Left kidney (tissue), 8 donors: ENCODE measurements at places on chromosomes 4 and X. TPM values are rescaled to one million over a fixed set of nuclear protein-coding genes. Genes with fewer than 3 reads are reported as not detected.
A peak's percentile ranks its signal among the peaks of the same experiment; 100 is the strongest.

GRCh38 chr4:16665942-16666551 lies 232.4 kb downstream of the LDB2 start:
- DNase-seq: no peak

GRCh38 chr4:6509587-6509986 lies 37.2 kb upstream of the PPP2R2C start:
- no peak for DNase-seq

- no peak for DNase-seq
These were observed 190.8 kb downstream of the SPATA18 start for GRCh38 chr4:52241916-52242315.

- DNase-seq: no peak
These were observed 940 bp upstream of the DCTD start for GRCh38 chr4:182918044-182918607.

DNA sequence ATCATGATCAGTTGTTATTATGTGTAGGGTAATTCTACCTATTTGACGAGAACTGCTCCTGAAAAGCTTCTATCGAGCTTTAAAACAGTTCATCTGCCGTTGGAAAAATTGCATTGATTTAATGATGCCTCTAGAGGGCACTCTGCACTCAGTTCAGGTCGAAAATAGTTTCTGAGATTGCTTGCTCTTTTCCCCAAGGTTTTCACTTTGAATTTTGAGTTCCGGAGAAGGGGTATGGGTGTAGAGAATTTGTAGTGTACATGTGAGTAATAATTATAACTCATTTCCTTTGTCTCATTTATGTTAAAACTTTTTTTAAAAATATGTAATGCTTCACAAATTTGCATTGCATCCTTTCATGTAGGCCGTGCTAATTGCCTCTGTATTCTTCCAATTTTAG lies 28.4 kb upstream of the TNIP3 start:
- peak; percentile 46 for DNase-seq

GRCh38 chrX:133697656-133698055 lies 282.4 kb upstream of the GPC4 start:
- no peak for DNase-seq

- no peak for DNase-seq
These were observed 100.6 kb downstream of the LUZP4 start for GRCh38 chrX:115390078-115390477.

DNA sequence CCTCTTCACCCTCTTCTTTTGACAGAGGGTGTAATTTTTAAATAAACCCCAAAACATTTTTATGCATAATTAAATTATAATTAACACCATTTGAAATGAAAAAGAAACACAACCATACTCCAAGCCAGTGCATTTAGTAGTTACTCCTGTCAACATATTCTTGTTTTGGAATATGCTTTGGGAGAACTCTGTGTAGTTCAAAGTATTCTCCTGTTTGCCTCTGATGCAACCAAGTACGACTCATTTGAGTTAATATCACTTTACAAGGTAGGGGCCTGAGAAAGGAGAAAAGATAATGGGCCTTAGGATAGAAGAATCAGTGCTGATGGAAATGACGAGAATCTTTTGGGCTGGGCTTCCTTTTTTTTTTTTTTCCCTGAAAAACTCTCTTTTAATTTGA lies 2.7 kb downstream of the PTPN13 start:
- no peak for DNase-seq

DNA sequence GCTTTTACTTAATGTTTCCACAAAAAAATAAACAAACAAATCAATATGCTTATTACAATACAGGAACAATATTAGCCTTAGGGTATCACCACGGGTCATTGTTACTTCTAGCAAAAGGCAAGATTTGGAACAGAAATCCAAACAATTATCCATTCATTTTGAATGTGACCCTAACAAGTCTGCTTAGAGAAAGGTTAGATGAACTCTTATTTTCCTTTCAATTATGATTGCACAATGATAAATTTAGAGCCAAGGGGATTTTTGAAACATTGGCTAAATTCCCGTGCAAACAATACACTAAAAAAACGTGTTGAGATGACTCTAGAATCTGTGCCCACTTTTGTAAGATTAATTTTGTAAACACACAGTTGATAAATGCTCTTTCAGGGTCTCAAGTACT lies 474.7 kb downstream of the PCDH7 start:
- DNase-seq: no peak

- DNase-seq: no peak
These were observed 63.9 kb upstream of the CT45A1 start for GRCh38 chrX:135649561-135649960.

DNA sequence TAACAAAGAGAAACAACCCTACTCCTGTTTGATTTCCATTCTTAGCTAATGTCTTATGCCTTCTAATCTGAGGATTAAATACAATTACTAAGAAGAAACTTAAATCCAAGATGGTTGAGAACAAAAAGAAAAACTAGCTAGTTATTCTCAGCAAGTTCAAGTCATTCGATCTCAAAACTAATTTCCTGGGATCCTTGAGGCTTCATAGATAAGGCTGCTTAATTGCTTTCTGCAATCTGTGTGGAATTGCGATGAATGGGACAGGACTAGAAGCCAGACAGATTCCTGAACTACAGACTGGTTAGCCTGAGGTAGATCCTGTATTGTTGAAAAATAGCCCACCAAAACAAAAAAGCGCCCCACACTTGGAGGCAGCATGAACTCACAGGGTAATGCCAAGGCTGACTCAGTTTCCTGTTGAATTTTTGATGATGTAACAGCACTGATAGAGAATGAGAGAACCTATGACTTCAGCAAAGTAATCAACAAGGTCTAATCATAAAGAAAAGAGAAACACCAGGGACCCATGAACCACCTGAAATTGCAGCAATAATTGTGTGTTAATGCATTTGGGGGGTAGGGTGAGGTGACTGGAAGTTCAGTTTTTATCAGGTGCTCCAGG lies 33.9 kb downstream of the KLHL15 start:
- no peak for DNase-seq

GRCh38 chrX:13397878-13398818 lies 78.3 kb upstream of the ATXN3L start:
- DNase-seq: no peak

DNA sequence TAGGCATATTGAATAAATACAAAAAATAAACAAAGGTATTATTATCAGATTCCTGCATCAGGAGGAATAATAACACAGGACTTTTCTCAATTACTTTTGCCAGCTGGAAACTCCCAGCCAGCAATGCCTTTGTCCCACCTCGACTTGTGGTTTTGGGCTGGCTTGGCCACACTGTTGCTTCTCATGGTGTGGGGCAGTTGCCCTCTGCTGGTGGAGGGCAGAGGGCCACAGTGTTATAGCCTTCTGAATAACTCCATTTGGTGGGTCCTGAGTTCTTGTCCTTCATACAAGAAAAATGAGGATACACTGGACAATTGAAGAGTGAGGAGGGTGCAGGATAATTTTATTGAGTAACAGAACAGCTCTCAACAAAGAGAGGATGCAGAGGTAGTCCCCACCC lies 1206.0 kb upstream of the ADGRL3 start:
- DNase-seq: no peak

DNA sequence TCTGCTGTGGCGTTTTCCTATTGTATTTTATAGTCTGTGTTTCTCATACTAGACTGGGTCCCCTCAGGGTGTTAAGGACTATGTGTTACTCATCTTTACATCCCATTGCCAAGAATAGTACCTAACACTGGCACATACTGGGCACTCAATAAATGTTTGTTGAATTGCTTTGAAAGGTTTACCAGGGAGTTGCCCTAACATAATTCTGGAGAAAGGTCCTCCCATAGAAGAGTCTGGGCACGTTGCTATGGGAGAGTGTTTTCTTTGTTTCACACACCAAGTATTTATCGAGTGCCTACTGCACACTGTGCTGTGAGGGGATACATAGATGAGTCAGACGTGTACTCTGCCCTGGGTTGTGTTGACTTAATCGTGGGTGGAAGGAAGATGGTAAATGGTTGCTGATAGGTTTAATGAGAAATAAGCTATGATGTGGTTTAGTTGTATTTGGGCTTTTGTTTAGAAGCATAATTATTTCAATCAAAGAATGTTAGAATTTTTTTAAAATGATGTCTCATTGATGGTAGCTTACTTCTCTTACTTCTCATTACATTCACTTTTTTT lies 42.9 kb downstream of the AFF1 start:
- no peak for DNase-seq

- DNase-seq: no peak
These were observed 12.0 kb upstream of the EXOC1L start for GRCh38 chr4:55807556-55807955.

GRCh38 chr4:112348488-112349158 lies 51.5 kb downstream of the ALPK1 start:
- peak; percentile 36 for DNase-seq

DNA sequence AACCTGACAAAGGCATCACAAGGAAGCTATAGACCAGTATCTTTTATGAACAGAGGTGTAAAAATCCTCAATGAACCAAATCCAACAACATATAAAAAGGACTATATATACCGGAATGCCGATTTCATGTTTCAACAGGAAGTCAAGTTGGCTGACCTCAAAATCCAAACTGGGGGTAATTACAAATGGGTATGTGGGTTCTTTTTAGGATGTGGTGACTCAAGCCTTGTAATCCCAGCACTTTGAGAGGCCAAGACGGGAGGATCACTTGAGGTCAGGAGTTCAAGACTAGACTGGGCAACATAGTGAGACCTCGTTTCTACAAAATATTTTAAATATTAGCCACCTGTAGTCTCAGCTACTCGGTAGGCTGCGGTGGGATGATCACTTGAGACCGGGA lies 10.4 kb downstream of the PRSS48 start:
- DNase-seq: no peak

DNA sequence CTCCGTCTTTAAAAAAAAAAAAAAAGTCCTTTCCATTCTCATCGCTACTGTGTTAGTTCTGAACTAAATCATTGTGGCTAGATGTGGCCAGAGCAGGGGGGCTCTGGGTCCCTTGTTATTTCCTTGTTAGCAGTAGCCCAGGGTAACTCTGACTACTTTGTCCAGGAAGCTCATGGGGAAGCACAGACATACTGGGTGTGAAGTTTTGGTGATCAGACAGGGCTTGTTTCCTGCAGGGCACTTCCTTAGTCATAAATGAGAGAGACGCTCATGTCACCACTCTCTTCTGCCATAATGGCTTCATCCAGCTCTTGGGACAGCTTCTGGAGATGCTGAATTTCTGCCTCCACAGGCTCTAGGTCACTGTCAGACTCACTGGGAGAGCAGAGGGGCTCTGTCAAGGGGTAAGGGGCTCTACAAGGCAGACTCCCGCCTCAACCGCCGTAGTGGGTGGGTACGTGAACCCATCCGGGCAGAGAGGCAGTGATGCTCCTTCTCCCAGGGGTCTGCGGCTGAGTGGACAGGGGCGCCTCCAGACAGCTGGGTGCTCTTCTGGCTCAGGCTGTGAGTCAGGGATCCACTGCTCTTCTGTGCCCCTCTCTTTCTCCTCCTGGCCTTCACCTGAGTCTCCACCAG lies 12.9 kb downstream of the STIM2 start:
- DNase-seq: no peak

DNA sequence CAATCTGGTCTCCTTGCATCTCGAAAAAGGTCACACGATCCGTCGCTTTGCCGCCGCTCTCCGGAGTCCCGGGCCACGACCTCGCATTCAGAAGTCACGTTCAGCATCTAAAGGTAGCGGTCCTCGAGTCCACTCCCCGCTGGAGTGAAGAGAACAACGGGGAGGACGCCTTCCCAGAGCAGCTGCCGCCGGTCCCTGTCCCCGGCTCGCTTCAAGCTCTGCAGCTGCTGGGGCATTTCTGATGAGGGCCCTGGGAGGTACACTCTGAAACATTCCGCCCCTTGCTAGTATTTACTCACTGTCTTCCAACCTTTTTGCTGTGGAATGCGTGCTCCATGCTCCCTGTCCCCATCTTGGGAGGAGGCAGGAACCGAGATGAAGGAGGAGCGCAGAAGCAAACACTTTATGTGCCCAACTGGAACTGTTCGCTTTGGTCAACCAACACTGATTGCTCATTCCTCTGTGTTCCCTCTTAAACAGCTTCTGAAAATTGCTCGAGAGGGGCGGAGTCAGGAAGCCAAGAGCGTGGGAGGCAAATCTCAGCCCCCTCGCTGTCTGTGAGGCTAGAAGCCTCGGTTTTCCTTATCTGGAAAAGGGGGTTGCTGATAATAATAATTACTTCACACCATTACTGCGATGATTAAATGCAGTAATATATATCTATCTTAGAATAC lies 6.4 kb upstream of the VAMP7 start:
- no peak for DNase-seq

DNA sequence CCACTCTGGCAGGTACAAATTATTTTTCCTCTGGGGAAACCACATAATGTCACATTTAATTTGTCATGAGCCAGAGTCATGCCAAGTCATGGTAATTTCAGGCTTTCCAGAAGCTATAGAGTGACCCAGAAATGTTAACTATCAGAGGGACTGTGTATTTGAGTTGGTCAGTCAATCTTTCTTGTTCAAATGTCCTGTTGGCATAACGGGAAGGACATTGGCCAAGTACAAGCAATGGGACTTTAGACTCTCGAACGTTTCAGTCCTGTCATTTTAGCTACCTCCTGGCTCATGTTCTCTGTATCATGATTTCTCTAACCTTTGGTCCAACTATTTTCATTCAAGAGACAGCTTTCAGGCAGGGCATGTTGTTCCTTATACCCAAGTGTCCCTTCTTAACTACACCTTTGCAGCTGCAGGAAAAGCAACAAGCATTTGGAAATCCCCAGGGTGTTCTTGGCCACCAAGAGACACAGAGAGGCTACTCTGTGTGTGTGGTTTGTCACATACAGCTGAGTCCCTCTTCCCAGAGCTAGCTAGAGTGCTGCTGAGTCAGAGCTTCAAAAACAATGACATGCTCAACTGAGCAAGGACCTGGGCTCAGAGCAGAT lies 142.6 kb downstream of the EGF start:
- DNase-seq: no peak

GRCh38 chr4:90852237-90852636 lies 725.0 kb downstream of the CCSER1 start:
- peak; percentile 13 for DNase-seq

DNA sequence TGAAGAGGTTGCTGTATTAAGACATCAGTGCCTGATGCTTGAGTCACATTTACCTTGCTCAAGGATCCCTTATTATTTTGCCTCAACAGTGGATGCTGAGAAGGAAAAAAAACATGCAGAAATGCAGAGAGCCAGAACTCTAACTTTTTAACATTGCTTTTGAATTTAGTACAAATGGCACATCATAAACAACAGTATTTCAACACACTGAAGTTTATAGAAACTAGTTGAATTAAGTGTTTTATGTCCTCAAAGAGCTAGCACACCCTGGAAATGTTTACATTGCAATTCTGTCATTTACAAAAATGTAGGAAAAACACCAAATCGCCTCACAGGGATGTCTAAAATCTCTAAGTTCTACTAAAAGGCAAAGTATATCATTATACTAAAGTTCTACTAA lies 69.5 kb upstream of the BLTP1 start:
- no peak for DNase-seq

- no peak for DNase-seq
These were observed 815.5 kb downstream of the FAT4 start for GRCh38 chr4:126130215-126130614.

- DNase-seq: peak; percentile 11
These were observed 157.4 kb upstream of the PDE5A start for GRCh38 chr4:119785963-119786362.

- DNase-seq: no peak
These were observed 281.3 kb downstream of the C4orf33 start for GRCh38 chr4:129377131-129377845.

GRCh38 chr4:48777739-48778138 lies 2.3 kb downstream of the FRYL start:
- DNase-seq: no peak

Gene PAK3
- 6.5 TPM for polyA plus RNA-seq

Gene SPP1
- polyA plus RNA-seq: 127 TPM

Gene UGT2B10
- polyA plus RNA-seq: not detected

Gene MAGEE1
- 5.9 TPM for polyA plus RNA-seq

Gene CDS1
- polyA plus RNA-seq: 28.2 TPM

Gene PNMA6F
- 0.15 TPM for polyA plus RNA-seq

Gene XAGE5
- polyA plus RNA-seq: not detected

Gene CNGA1
- polyA plus RNA-seq: 4.7 TPM

Gene ZNF141
- polyA plus RNA-seq: 54.6 TPM

Gene CLDN34
- polyA plus RNA-seq: 0.18 TPM
